ENCODE measurements at places on chromosomes 2 and 18.

DNA sequence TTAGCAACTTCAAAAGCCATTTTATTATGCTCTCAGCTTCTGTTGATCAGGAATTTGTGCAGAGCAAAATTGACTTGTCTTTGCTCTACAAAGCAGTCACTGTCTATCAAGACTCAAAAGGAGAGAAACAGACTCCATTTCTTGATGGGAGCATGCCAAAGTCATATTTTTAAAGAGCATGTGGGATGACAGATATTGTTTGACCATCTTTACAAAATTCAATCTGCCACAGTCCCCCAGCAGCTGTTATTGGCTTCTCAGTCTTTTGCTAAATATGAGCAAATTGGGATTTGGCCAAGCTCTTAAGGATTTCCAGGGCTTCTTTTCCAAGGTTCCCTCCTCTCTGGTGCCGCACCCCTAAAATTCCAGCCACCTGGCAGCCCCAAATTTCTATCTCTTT, 67.9 kb downstream of the TEX51 start:
- no peak for DNase-seq

GRCh38 chr2:62958206-62958605, 92.4 kb upstream of the OTX1 start:
- DNase-seq = no peak

GRCh38 chr2:55431982-55432627, 12.4 kb upstream of the CCDC88A start:
- no peak for DNase-seq

DNA sequence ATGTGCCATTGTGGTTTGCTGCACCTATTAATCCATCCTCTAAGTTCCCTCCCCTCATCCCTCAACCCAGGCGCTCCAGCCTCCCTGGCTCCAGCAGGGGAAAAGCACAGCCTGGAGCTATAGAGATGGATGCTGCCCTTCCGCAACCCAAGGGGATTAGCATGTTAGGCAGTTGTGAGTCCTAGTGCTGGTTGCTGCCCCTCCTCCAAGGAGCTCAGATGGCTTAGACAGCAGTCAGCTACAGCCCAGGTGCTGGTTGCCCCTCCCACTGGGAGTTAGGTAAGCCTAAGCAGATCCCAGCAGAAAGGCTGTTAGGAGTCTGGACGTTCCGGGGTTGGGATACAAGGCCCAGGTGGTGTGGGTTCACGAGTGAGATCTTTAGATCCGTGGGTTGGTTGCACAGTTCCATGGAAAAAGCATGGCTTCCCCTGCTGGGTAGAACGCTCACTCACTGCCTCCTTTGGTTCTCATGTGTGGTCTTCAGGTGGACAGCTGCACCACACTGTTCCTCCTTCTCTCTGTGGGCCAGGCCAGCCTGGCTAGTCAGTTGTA, 446.1 kb downstream of the ZNF804A start:
- no peak for DNase-seq

GRCh38 chr2:37781028-37781427, 109.6 kb upstream of the CDC42EP3 start:
- no peak for DNase-seq

DNA sequence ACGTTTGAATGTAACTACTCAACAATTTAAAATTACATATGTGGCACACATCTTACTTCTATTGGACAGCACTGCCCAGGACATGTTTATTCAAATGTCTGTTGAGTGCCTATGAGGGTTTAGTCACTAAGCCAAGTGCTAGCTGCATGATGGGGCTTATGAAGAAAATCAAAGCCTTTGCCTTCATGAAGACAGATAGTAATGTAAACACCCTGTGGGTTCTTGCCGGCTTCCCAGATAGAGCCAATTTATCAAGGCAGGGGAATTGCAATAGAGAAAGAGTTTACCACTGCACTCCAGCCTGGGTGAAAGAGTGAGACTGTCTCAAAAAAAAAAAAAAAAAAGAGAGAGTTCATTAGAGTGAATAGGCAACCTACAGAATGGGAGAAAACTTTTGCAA, 43.7 kb upstream of the NEB start:
- no peak for DNase-seq

Measured in AG04449 (cell line).